ENCODE measurements at places on chromosomes 7 and 10.

DNA sequence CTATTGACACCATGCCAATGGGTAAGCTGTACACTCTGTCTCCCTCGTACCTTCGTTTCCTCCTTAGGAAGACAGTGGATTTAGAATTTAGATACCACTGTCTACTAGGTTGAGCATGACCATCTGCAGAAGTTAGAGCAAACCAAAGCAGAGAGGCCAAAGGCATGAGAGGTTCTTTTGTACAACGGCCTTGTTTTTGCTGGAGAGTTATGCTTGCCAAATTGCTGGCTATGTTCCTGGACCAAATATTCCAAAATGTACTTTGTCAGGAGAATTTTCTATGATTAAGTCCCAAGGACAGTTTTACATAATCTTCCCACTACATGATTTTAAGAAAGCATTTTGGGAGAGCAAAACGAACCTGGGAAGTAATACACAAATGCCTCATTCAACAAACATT lies 47.9 kb upstream of the PLCE1 start:
- DNase-seq = no peak

GRCh38 chr10:70880077-70880534 lies 8.3 kb downstream of the PCBD1 start:
- peak; percentile 47 for DNase-seq

DNA sequence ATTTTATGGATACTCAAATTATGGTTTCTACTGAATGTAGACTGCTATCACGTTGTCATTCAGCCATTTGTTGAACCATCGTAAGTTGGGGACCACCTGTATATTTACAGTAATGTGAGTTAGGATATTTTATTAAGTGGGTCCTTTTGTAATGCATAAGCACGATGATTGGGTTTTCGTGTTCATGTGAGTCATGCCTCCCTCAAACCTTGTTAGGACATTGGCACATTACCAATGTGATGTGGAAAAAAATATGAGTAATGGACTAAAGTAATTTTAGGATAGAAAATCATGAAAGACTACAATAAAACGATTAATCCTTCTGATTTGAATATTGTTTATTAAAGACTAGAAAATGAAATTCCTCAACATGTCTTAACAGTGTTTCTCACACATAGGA lies 8.7 kb downstream of the SMC3 start:
- DNase-seq = no peak

- DNase-seq = no peak
Measured at GRCh38 chr7:29987083-29987482, 2.5 kb downstream of the SCRN1 start.

- no peak for DNase-seq
Measured at GRCh38 chr10:76311752-76312636, 880.6 kb downstream of the LRMDA start.

DNA sequence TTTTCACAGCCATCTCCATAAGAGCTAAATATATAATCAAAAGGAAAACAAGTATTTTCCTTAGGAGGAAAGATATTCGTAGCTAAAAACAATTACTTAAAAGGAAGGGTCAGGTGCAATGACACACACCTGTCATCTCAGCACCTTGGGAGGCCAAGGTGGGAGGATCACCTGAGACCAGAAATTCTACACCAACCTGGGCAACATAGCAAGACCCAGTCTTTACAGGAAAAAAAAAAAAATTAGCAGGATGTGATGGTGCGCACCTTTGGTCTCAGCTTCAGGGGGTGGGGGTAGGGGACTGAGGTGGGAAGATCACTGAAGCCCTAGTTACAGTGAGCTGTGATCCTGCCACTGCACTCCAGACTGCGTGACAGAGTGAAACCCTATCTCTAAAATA lies 11.9 kb downstream of the TNPO3 start:
- DNase-seq = no peak

- no peak for DNase-seq
Measured at GRCh38 chr10:31288001-31288400, 31.0 kb upstream of the ZEB1 start.

GRCh38 chr7:158452331-158452730 lies 135.3 kb downstream of the PTPRN2 start:
- DNase-seq = no peak

DNA sequence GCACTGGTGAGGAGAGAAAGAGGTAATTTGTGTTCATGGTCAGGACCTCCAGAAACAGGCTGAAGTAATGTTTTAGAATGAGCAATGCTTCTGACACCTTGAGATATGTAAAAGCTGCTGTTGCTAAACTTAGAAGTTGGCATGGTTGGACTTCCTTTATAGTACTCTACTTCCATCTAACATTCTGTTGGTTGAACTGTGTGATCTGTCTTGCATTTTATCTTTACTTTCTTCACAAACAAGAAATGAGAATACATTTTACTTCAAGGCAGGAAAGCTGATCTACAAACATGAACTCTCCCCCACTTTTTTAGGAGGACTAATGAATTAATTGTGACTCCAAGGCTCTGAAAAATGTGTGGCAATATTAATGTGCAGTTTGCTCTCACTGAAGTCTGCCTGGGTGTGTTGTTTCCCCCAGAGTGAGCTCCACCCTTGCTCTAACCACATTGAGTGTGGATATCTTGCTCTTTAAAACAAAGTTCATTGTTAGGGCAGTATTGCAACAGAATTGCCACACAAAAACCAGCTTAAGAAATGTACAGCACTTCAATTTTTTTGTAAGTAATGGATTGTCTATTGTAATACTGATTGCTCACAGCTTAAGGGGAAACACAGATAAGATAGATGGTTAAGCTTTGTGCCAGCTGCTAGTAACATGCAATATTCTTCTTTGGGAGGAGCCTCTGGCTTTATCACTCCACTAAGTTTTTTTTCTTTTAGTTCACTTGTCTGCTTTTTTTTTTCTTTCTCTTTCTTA lies 69.0 kb downstream of the ADD3 start:
- no peak for DNase-seq

DNA sequence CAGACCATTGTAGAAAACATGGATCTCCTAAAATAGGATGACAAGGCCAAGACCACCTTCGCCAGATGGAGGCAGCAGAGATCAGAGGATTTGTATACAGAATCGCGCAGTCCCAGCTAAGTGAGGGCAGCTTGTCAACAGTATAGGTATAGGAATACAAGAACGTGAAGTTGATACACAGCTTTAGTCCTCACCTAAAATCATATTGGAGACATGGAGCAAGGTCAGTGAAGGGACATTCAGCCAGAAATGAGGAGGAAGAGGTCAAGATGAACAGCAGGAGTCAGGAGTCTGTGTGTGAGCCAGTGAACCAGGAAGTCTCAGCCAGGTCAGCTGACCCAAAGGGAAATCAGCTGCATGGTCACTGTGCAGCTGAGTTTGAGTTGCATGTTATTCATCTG lies 263.4 kb upstream of the PRKCQ start:
- no peak for DNase-seq

DNA sequence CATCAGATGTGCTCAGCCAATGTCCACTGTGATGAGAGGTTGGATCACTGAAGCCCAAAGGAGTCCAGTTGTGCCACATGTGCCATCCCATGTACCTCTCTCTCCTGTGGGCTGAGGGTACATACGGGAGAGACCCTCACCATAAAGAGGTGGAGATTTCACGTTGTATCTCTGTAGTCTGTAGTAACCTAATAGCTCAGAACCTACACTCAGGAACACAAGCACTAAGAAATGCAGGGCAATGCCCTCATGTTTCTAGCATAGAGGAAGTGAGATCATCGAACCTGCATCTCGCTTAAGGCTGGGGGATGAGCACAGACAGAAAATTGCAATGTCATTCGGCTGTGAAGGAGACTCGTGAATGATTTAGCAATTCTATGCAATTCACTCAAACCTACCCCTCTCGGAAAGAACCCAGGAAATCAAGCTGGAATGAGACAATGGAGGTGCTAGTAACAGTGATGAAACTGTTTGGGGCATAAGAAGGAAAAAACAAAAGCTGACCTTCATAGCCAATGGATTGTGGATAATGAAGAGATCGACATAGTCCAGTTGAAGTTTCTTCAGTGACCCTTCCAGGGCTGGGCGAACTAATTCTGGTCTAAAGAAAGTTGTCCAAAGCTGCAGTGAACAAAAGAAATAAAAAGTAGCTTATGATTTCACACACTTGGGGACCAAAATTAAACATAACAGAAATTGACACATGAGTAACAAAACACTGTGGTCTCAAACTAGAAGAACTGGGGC lies 80.3 kb upstream of the UCN3 start:
- DNase-seq = no peak

DNA sequence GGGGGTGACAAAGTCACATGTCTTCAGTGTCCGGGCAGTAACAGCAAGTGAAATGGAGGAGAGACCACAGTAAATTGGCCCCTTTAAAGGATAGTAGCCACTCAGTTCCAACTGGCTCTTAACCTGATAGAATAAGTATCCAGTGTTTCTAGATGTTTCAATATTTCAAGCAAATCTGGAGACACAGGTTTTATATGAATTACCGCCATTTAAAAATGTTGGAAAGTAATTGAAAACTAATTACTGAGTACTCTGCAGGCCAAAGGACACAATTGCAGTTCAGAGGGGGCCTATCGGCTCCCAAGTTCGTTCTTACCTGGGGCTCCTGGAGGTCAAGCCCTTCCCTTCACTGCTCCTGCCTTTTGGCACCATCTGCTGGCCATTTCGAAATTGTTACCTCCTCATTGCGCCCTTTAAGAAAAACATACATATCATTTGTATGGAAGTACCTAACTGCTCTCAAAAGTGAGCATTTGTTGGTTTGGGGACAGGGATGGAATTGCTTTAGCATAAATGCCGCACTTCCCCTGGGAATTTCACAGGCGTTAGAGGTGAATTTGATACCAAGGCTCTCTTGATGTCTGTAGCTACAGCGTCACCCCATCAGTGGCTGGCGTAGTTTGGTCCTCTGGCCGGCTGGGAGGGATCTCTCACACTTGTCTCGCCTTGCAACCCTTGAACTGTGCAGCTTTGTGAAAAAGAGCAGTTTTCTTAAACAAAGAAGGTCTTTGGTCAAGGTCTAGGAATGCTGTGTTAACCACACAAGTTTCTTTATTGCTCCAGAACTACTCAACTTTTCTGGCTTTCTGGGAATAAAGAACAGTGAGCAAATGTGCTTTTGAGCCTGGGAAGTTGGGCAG lies 220.0 kb downstream of the ARHGAP21 start:
- no peak for DNase-seq

DNA sequence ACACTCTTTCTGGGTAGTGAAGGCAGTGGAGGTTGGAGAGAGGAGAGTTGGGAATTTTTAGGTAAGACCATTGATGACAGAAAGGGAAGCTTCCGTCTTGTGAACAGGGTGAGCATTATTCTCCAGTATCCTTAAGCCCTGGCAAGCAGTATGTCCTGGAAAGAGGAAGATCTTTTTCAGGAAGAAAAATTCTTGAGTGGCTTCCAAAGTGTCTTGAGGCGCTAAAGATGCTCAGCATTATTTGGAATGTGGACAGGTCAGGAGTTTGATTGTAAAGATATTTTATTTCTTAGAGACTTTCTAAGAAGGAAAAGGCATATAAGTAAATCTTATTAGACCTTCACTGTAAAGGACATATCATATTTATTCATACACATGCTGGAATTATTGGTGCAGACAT lies 54.3 kb downstream of the ABCC2 start:
- no peak for DNase-seq

GRCh38 chr7:18626717-18627116 lies 131.2 kb downstream of the HDAC9 start:
- DNase-seq = no peak

GRCh38 chr7:8384901-8385300 lies 48.5 kb upstream of the NXPH1 start:
- DNase-seq = no peak

- DNase-seq = no peak
Measured at GRCh38 chr7:108308903-108309302, 147.3 kb downstream of the NRCAM start.

GRCh38 chr7:122307228-122307621 lies 2.7 kb upstream of the FEZF1 start:
- no peak for DNase-seq

- no peak for DNase-seq
Measured at GRCh38 chr7:17147409-17147808, 151.0 kb upstream of the AHR start.

DNA sequence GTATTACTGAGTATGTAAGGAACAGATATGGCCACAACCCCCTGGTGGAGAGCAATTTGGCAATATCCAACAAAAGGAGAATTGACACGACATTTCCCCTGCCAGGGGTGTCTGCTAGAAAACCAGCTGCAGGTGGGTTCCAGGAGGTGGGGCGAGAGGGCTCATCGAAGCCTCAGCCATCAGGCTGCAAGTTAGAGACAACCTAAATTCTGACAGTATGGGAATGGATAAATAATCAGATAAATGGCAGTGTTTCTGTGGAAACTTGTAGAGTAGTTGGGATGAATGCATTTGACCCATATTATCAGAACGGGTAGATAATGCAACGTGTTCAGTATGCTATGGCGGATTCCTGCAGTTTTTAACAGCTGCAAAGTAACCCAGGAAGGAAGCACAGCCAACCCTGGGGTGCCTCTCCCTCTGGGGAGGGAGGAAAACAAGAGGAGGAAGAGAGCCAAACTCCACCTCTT lies 3.5 kb downstream of the TMEM273 start:
- no peak for DNase-seq

- no peak for DNase-seq
Measured at GRCh38 chr7:134422008-134422407, 36.9 kb downstream of the AKR1B1 start.

- DNase-seq = no peak
Measured at GRCh38 chr7:138892812-138893211, 88.4 kb downstream of the KIAA1549 start.

DNA sequence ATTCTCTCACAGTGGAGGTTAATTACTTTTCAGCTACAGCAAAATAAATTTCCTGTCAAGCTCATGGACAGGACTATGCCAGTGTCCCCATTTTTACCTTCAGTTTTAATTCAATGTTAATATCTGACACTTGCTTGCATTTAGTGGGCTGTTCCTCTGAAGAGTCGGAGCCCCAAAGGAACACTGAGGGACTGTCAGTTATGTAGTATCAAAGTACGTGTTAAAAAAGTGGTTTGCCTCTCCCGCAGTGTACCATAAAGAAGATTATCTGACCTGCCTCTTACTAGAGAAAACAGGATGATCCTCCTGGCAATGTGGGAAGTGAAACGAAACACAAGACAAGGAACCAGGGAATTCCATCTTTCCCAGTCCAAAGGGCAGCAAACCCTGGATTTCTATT lies 1010.9 kb upstream of the PHF14 start:
- no peak for DNase-seq

DNA sequence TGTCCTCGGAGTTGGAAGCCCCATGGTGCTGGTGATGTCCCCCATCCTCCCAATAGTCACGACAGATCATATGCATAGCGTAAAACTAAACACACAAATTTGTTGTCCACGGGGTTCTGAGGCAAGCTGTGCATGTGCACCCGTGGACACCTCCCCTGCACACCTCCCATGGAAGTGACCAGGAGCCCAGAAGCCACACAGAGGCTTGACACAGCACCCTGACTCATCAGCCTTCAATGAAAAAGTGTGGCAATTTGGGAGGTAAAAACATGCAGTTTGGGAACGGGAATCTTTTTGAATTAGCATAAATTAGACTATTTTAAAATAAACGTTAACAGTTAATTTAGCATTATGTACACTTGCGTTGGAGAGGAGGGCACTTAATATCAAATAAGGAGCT lies 89.2 kb upstream of the NPS start:
- DNase-seq = no peak

All from stimulated activated CD4-positive, alpha-beta T cell treated with anti-CD3 and anti-CD28 coated beads, Interleukin-1b, Interleukin-23, amount 100 ng/mL, for 1 hour (primary cell).